ENCODE measurements at places on chromosomes 5 and 9.
A peak's percentile ranks its signal among the peaks of the same experiment; 100 is the strongest.

GRCh38 chr5:154286557-154286956, 96.0 kb downstream of the GALNT10 start:
- DNase-seq, result no peak

DNA sequence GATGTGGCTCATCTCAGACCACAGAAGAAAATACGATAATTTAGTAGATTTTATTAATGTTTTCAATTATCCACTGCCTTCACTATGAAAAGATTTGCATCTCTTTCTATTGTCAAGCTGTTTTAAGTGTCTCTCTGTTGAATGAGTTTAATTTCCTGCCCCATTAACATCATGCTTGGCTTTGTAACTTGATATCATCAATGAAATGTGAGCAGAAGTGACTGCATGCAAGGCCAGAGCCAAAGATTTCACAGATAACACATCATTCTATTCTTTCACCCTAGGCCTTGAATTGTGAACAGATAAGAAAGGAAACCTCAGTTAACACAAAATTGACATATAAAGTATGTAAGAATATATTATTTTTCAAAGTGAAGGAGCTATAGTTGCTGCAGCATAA, 986.4 kb upstream of the CDH18 start:
- DNase-seq, result no peak

GRCh38 chr5:134656690-134657089, 8.1 kb downstream of the SEC24A start:
- DNase-seq, result no peak

DNA sequence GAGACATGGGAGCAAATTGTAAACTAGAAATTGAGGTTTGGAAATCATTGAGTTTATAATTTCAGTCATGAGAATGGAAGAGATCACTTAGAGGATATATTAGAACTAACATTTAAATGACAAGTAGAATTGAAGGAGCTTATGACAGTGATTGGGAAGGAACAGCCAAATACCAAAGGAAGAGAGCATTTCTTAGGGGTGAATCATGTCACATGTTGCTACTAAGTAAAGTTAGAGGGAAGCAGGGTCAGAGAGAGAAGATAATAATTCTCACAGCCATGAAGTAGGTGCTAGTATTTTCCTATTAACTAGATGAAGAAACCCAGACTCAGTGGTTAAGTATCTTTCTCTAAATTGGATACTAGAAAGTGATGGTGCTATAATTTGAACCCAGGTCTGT, 59.3 kb downstream of the COMMD10 start:
- DNase-seq, result peak; percentile 13

DNA sequence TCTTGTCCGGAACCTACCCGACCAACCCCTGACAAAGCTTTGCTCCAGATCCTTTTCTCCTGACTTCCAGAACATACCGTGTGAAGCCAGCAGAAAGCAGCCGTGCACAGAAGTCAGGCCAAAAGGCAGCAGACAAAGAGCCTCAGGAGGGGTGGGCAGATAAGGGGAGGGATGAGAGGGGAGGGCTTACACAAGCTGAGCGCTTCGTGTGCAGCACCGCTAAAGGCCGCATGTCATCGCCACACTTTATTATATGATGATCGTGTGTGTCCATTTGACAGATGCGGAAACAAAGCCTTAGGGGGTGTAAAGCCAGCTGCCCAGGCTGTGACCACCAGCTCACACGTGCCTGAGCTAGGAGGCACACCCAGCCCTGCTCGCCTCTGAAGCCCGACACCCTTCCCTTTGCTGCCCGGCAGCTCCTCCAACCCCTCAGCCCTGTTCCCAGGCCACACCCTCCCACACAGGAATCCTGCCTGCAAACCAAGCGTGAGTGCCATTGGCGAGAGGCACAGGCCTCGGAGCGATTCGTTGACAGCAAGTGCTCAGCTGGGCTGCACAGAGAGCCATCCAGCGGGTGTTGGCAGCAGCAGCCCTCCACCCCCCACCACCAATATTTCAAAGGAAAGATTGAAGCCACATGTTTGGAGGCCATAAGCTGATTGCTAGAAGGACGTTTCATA, 170.5 kb upstream of the SMIM23 start:
- no peak for DNase-seq

GRCh38 chr9:114246558-114246957, 76.3 kb upstream of the ORM1 start:
- no peak for DNase-seq

- DNase-seq, result no peak
Measured at GRCh38 chr5:6251565-6252102, 126.7 kb downstream of the MED10 start.

DNA sequence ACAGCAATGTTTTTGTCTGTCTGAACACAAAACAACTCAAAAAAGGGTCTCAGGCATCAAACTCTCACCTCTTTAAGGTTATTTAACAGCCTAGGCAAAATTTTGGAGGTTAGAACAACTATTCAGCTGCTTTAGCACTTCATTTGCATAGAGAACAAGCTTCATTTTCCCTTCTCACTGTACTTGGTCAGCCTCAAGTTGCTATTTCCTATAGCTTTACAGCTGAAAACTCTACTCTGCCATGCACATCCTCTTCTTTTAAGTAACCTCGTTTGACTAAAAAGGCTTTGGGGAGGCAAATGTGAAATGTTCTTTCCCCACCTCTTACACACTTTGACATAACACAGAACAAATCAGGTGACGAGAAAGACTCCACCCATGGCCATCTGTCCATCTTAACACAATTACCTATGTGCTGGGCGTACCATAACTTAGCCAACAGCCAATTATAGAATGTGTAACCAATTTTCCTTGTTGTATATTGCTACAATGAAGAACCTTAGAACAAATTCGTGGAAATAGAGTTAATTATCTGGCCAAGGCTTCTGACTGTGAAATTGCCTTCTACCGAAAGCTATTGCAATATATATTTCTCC, 195.7 kb downstream of the DCP2 start:
- no peak for DNase-seq

GRCh38 chr9:20884985-20885593, 146.4 kb downstream of the HACD4 start:
- no peak for DNase-seq

DNA sequence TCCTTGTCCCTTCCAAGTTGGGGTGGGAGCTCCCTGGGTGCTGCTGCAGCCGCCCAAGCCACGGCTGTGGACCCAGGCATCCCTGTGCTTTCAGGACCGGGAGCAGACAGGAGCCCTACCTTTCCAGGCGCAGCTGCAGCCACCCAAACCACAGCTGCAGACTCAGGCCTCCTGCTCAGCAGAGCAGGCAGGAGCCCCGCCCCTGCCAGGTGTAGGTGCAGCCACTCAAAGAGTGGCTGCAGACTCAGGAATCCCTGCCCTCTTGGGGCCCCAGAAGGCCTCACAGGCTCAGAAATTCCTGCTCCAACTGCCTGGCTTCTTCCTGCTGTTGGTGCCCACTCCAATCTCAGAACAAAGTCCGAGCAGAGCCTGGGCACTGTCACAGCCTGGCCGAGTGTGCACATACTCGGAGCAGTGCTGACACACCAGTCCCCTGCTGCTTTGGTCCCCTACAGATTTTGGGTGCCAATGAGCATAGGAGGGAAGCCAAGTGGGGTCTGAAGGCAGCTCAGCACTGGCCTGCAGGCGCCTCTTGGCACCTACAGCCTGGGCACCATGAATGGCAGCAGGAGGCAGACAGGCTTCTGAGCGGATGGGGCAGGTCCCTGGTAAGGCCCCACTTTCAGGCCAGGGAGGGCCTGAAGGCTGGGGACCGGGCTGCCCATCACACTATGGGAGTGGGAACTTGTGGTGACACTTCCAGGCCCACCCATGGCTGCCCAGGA, 6.0 kb upstream of the TESK1 start:
- no peak for DNase-seq

- no peak for DNase-seq
Measured at GRCh38 chr5:40916226-40916625, 6.9 kb downstream of the C7 start.

GRCh38 chr5:65830856-65831255, 95.5 kb upstream of the ERBIN start:
- no peak for DNase-seq
